Mesenchymal stem cell (in vitro differentiated cells and primary cell): ENCODE measurements at places on chromosomes 6 and 20.

GRCh38 chr20:5602346-5602745 lies 147.9 kb upstream of the SHLD1 start:
- DNase-seq, result no peak

- DNase-seq, result no peak
These were observed 66.7 kb upstream of the DEFB112 start for GRCh38 chr6:50116390-50116789.

- DNase-seq, result no peak
These were observed 48.5 kb downstream of the FNDC1 start for GRCh38 chr6:159217595-159218275.

DNA sequence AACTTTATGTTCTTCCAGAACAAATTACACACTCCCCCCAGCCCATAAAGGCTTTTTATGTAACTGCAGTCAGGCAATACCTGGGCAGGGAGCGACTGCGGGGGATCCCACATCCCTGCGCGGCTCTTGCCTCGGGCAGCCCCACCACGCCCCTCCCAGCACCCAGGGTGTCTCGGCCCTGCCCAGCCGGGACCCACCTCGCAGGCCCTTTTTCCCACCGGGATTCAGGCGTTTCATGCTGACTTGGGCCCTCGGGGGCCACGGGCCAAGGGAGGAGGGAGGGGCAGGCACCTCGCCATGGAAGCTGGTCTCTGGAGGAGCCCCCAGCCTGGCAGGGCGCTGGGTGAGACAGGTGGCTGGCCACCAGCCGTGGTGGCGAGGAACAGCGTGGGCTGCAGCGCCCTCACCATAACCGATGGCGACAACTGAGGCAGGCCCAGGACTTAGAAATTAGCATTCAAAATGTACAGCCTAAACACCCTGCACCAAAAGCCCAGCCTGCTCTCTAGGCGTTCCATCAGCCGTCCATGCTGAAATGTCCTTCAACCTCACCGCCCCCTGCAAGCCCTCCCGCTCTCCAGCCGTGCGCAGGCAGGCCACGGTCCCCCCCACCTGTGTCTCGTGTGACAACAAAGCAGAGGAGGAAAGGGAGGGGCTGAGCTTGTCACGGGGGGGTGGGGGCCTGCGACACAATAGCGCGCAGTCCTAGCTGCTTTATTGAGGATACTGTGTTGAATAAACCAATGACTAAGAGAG lies 15.1 kb upstream of the FOXC1 start:
- no peak for DNase-seq

DNA sequence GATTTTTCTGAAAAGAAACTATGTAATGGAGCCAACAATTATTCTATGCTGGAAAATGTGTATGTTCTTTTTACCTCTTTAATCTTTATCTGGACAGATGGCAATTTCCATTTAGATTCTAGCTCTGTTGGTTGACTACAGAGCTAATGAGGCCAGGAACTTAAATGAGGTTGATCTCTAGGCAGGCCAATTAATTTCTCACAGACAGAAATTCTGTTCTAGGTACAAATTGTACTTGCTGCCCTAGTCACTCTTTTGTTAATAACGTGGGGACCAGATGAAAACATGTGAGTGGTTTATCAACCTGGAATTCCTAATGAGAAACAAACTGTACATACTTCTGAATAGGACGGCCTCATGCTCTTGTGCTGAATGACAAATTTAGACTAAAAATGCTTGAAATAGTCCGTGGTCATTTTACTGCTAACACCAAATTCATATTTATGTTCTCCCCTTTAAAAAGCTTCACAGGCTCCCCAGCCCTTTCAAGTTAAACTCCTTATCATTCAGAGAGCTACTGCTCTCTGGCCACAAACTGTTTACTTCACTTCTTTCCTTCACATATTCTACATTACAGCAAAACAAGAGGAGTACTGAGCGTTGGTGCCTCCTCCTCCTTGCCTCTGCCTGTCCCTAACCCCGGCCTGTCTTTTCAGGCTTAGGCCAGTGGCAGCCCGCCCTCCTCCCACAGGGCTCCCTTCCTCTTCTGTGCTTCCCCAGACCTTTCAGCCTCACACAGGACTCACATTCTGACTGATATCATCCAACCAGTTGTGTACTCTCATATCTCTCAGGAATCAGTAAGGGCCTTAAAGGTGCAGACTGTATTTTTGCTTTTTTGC lies 41.4 kb downstream of the DTNBP1 start:
- DNase-seq, result peak; percentile 62

GRCh38 chr6:56482525-56482924 lies 160.2 kb downstream of the DST start:
- DNase-seq, result no peak

GRCh38 chr20:56423211-56423610 lies 11.2 kb downstream of the CASS4 start:
- no peak for DNase-seq

- peak; percentile 53 for DNase-seq
These were observed 47.3 kb upstream of the STXBP5 start for GRCh38 chr6:147156799-147157382.

- DNase-seq, result peak; percentile 61
These were observed 96.1 kb downstream of the LAMA2 start for GRCh38 chr6:128979071-128979470.

DNA sequence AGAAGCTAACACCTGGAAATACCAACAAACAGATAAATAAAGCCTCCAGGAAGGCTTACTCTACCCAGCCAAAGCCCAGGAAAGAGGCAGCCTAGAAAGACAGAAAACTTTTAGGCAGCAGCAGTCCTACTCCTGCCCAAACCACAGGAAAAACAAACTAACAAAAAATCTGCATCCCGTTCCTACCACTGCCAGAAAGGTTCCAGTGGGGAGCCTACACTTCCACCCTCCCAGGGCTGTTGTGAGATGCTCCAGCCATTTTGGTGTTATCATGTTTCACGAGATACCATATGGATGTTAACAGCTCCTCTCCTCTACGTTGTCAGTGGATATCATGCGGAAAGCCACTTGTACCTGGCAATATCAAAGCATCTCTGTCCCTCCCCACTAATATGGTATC lies 336.7 kb upstream of the PRND start:
- DNase-seq, result no peak

DNA sequence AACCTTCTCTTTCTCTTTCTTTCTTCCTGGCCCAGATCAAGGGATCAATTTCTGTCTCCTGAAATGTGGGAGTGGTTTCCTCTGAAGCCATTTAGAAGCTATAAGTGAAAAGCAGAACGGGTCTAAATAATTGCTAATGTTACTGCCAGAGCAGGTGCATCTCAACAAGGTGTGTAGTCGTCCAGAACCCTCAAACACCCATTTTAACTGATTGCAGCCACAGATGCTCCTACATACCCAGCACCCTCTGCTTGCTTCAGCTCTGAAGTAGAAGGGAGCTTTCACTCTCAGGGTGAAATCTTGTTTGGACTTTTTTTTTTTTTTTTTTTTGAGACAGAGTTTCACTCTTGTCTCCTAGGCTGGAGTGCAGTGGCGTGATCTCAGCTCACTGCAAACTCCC lies 592.1 kb upstream of the ARID1B start:
- DNase-seq, result no peak

GRCh38 chr6:114033606-114034005 lies 62.7 kb upstream of the HDAC2 start:
- DNase-seq, result no peak

GRCh38 chr20:568097-568652 lies 24.6 kb upstream of the CSNK2A1 start:
- no peak for DNase-seq

GRCh38 chr6:85353012-85353411 lies 96.9 kb upstream of the NT5E start:
- no peak for DNase-seq

DNA sequence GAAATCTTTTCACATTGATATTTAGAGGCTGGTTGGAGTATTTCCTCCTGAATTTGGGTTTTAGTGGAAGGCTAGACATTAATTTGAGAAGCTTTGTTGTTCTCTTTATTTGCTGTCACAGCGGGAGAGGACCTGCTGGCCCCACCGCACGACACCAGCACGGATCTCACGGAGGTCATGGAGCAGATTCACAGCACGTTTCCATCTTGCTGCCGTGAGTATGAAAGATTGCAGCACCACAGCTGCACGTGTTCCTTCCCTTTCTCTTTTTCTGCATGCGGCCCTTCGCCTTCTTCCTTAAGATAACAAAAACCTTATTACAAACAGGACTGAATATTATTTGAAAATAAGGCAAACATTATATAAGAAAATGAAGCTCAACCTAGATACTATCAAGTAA lies 555.5 kb downstream of the UTRN start:
- no peak for DNase-seq

DNA sequence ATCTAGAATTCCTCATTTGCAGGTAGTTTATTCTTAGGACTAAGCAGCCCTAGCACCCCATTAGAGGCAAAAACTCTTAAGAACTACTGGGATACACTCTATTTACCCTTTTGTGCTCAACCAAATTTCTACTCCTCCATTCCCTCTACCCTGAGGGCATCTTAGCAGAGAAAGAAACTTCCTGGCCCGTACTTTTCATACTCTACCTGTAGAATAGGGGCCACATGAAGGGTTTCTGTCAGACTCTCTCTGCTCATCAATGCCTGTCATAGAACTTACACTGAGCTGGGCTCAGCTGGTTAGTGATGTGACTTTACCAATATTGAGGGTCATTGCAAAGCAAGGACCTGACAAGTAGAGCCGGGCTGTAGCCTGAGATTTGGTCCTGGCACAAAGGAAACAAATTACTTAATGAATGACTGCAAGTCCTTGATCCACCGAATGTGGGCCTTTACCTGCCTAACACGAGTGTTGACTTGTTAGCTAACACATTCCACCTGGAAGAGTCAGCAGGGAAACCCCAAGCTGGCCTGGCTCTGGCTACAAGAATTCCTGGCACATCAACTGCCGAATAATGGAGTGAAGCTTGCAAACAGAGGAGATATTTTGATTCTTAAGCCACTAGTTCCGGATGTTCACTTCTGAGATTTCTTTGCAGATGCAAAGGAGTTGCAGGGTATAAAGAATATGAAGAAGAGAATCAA lies 280.5 kb upstream of the JAG1 start:
- no peak for DNase-seq

- no peak for DNase-seq
These were observed 209.7 kb downstream of the TMEM200A start for GRCh38 chr6:130575557-130575956.

DNA sequence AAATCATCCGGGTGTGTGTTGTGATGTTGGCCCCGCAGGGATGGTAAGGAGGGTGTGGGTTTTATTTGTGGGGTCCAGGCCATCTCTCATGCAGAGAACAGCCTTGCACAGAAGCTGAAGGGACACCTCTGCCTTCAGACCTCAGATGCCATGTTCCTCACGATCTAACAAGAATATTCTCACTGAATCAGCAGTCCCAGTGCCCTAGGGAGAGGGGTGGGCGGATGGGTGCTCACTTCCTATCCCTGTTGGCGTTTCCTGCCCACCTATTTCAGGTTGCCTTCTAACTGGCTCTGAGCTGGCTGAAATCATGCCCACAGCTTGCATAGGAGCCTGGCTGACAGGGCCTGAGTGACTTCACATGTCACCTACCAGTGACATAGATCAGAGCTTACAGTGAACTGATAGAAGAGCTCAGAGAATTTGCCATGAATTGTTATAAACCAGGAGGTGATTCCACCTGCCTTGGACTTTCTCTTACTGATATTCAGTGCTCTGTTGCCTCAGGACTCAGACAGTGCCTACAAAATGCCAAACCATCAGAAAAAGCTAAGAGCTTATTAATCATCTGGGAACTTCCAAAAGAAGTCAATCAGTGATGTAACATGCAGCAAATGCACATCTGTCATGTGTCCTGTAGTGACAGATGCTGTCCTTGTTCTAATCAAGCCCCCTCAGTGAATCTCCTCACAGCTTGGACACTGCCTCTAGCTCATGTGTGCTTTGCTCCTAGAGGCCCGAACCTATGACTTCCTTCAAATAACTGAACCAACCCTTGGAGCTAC lies 285.8 kb upstream of the PRND start:
- no peak for DNase-seq

- no peak for DNase-seq
These were observed 66.0 kb downstream of the CDH26 start for GRCh38 chr20:60024245-60024644.

DNA sequence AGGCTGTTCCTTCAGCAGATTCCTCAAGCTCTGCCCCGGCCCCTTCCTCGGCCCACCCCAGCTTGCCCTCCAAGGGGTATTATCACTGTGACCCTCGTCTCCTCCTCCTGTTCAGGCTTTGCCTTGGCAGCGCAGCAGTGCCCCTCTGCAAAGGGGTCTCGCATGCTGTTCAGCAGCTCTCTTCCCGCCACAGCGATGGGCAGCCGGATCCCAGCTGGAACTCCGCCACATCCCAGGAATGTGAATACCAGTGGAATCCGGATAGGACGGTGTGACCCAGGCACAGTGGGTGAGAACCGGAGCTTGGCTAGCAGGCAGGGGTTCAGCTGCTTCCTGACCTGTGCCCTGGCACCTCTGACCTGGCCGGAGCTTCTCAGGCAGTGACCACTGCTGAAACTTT lies 52.9 kb downstream of the RNASET2 start:
- DNase-seq, result no peak

GRCh38 chr6:41379306-41379705 lies 43.9 kb downstream of the NCR2 start:
- DNase-seq, result no peak

DNA sequence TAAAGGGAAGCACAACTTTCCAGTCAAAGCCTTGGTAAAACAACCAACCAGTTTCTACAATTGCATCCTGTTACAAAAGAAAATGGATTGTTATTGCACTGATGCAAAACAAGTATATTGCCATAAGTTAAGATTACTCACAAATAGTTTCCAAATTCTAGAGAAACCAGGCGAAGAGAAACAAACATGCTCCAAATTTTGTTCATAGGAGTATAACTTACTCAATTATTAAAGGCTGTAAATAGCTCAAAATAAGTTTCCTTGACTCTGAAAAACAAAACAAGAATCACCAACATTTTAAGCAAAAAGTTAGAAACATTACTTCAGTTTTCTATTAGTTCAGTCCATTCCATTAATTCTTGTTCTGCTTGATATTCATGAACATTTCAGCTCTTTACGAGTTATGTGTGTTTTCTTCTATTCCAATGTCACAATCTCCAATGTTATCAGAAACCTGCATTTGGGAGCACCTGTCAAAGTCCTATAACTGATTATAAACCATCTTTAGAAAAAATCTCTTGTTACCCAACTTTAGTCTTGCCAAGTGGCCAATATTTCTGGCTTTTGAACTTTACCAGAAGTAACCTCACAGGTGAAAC lies 137.9 kb upstream of the THBS2 start:
- DNase-seq, result no peak

- no peak for DNase-seq
These were observed 68.3 kb downstream of the FHL5 start for GRCh38 chr6:96631248-96631647.
